ENCODE measurements at places on chromosomes 1 and 21. TPM values are rescaled to one million over a fixed set of nuclear protein-coding genes. Genes with fewer than 3 reads are reported as not detected.

The OR6N2 gene
- not detected for total RNA-seq

The PRR9 gene
- not detected for total RNA-seq

The STPG1 gene
- 10.2 TPM for total RNA-seq

The TMPRSS3 gene
- total RNA-seq = not detected

The CDCA8 gene
- 34.4 TPM for total RNA-seq
